ENCODE measurements at places on chromosomes 12 and 14.

GRCh38 chr12:92098594-92099380 lies 46.9 kb downstream of the BTG1 start:
- DNase-seq = no peak

DNA sequence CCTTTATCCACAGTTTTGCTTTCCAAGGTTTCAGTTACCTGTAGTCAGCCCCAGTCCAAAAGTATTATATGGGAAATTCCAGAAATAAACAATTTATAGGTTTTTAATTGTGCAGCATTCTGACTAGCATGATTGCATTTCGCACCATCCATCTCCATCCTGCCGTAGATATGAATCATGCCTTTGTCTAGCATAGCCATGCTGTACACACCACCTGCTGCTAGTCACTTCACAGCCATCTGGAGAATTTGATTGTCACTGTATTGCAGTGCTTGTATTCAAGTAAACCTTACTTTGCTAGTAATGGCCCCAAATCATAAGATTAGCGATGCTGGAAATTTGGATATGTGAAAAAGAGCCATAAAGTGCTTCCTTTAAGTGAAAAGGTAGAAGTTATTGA lies 36.0 kb downstream of the MUCL1 start:
- DNase-seq = no peak

DNA sequence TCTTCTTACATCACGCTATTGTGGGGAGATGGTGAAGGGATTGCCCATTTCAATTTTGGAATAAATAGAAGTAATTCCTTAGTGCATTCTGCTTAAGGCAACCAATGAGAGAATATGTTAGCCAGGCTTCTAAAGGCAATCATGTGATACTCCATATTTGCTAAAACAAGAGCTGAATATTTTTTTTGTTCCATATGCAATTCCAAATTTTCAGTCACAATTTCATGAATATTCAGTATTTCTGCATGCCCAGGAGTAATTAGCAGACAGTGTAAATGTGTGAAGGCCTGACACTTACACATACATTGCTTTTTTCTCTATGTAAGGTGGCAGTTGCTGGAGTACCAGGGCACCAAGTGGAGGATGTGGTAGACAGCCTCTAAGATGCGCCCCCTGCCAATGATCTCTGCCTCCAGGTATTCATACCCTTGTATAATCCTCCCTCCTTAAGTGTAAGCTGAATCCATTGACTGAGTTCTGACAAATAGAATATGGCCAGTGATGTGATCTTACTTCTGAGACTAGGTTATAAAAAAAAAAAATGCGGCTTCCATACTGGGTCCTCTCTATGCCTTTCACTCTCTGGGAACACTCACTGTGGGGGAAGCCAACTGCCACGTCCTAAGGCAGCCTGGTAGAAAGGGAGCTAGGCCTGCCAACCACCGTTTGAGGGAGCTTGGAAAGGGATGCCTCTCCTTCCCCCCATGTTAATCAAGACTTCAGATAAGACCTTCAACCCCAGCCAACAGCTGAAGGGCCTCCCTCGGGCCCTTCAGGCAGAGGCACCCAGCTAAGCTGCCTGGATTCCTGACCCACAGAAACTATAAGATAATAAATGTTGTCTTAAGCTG lies 62.7 kb upstream of the PTGR2 start:
- no peak for DNase-seq

DNA sequence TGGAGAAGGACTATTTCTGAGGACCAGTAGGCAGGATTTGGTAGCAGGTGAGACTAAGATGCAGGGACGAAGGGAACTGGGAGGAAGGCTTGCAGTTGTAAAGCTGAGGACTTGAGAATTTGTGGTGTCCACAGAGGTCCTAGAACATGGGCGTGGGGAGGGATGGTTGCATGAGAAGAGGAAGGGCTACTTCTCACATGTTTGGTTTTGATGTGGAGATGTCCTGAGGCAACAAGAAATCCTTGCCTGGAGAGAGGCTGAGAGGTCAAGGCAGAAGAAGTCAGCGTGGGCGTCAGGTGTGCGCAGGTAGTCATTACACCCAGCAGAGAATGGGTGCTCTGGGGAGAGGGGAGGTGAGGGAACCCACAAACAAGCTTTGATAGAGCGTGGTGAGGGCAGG lies 5.7 kb upstream of the RABGGTA start:
- DNase-seq = no peak

GRCh38 chr12:51244269-51244668 lies 5.6 kb downstream of the DAZAP2 start:
- DNase-seq = peak; percentile 13

DNA sequence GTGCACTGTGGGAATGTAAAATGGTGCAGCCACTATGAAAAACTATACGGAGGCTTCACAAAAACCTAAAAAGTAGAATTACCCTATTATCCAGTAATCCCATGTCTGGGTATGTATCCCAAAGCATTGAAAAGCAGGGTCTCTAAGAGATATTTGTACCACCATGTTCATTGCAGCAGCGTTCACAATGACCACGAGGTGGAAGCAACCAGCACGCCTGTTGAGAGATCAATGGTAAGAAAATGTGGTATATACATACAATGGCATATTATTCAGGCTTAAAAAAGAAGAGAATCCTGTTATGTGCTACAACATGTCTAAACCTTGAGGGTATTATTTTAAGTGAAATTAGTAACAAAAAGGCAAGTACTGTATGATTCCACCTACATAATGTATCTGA lies 910 bp upstream of the NOPCHAP1 start:
- DNase-seq = no peak

DNA sequence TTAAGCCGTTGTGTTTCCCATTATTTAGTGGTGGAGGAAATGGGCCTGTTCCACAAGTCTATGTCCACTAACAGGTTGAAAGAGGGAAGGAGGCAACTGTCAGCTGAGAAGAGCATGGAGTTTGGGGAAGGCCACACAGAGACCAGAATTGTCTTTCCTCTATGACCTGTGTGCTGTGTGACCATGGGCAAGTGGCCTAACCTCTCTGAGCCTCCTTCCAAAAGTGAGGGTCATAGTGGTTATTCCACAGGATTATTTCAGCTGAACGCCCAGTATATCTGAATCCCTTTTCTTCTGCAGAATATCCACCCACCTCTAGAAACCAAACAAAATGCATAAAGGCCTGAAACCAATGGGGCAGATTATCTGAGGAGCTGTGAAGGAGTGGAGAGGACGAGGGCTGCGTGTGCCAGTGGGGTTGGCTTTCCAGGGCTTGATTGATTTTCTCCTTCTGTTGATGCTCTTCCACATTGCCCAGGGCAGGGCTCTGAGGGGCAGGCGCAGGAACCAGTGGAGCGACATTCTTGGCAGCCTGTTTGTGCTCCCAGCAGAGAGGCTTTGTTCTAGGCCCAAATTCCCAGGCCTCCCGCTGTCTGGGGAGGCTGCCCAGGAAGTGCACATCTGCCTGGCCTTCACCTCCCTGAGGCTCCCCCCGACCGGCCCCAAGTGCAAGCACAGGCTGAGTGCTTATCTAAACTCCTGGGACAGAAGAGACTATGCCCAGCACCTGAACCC lies 452.7 kb downstream of the BCL11B start:
- no peak for DNase-seq

DNA sequence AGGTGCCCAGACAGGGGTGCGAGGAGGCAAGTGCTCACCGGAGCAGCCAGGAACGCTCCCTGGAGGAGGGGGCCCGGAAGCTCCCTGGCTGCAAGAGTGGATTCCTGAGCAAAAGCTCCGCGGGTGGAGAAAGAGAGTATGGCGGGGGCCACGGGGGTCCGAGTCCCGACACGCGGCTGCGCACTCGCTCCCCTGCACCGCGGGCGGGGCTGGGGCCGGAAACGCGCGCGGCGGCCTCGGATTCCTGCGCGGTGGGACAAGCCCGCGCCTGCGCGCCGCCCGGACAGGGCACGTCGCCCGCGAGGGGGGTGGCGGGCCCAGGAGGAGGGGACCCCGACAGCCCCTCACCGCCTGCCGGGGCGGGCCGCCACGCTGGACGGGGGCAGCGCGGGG lies 27.8 kb upstream of the GPR132 start:
- DNase-seq = peak; percentile 44

Measured in HFFc6 (cell line).